ENCODE measurements at places on chromosomes 1 and 21.

DNA sequence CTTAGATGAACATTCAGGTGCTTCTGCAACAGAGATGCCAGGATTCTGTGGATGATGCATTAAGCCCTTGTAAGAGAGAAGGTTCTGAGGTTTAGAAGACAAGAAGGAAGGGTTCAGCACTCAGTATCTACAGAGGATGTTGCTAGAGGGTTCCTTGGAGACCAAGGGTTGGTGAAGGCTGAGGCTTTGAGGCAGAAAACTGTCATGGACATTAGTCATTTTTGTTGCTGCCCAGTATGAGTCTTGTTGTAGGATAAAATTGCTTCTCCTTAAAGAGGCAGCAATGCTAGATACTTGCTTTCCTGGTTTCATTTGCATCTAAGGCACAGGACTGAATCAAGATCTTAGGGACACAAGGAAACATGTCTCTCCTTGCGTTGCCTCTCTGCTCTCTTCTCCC lies 319.4 kb upstream of the NFIA start:
- DNase-seq = no peak

DNA sequence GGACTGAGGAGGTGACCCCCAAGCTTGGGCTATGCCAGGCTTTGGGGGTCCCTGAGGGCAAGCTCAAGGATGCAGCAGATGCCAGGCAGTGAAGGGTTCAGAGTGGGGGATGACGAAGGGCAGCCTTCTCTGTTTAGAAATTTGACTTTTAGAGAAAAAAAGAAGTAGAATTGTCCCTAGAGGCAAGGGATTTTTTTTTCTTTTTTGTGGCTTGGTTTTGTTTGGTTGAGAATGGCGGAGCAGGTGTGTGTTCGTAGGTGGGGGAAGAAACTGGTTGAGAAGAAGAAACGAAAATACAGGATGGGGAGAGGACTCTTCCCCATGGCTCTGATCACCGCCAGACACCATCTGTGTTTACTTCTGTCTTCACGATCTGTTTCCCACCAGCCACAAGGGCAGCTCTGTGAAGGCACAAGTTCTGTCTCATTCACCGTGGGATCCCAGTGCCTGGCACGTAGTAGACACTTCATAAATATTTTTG lies 8.2 kb downstream of the PLA2G5 start:
- no peak for DNase-seq

- DNase-seq = no peak
These were observed 44.8 kb downstream of the OLFML3 start for GRCh38 chr1:114024049-114024448.

GRCh38 chr1:174626031-174627025 lies 178.6 kb downstream of the GPR52 start:
- DNase-seq = no peak

GRCh38 chr1:150764617-150765101 lies 919 bp downstream of the CTSS start:
- no peak for DNase-seq

DNA sequence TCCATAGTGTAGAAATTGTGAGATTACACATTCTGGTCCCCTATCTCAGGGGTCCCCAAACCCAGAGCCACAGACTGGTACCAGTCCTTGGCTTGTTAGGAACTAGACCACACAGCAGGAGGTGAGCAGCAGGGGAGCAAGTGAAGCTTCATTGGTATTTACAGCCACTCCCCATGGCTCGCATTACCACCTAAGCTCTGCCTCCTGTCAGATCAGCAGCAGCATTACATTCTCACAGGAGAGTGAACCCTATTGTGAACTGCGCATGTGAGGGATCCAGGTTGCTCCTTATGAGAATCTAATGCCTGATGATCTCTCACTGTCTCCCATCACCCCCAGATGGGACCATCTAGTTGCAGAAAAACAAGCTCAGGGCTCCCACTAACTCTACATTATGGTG lies 229.7 kb upstream of the IRF2BP2 start:
- no peak for DNase-seq

DNA sequence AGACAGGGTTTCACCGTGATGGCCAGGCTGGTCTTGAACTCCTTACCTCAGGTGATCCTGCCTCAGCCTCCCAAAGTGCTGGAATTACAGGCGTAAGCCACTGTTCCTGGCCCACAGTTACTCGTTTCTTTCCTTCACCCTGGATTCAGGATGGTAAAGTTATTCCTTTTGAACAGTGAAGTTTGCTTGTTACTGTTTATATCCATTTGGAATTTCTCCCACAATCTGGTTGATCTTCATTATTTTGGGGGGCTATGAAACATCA lies 43.0 kb downstream of the WDR4 start:
- no peak for DNase-seq

DNA sequence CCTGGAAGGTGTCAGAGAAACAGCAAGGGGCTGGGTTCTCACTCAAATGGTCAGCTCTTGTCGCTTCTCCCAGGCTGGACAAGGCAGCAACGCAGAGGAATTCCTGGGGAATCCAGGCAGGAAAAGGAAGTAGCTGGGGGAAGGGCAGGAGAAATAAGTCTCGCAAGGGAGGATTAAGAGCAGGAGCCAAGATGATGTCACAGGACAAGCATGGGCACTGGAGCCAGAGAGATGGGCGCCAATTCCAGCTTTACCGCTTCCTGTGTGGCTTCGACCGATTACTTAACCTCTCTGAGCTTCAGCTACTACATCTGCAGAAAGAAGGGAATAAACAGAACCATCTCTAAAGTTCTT lies 70.5 kb downstream of the SSBP3 start:
- no peak for DNase-seq

DNA sequence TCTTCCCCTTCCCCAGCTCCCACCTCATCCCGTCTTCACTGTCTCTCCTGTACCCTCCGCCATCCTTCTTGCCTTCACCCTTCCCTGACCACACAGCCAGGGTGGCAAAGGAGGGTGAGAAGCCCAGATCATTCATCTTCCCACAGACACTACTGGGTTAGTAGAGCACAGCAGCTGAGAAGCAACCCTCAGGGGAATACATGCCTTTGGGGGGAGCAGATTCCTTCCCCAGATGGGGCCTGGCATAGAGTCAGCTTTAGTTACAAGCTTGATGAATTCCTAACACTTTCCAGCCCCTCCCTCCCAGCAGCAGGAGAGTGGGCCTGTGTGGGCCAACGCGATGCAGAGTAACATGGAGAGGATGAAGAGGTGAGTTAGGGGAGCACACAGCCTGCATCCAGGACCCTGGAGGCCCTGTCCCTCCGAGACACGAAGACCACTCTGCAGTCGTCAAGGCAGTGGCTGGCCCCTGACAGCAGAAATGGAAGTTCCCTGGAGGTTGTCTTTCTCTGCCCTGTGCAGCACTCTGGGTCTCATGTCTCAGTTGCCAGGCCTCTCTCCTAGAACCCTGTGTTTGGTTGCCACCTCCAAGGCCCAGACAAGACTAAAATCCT lies 8.8 kb upstream of the BTG2 start:
- no peak for DNase-seq

GRCh38 chr1:200665861-200666260 lies 3.8 kb downstream of the DDX59 start:
- DNase-seq = no peak

GRCh38 chr1:107442551-107442950 lies 301.7 kb downstream of the NTNG1 start:
- DNase-seq = no peak

- no peak for DNase-seq
These were observed 78.5 kb downstream of the PLXNA2 start for GRCh38 chr1:208165659-208166058.

DNA sequence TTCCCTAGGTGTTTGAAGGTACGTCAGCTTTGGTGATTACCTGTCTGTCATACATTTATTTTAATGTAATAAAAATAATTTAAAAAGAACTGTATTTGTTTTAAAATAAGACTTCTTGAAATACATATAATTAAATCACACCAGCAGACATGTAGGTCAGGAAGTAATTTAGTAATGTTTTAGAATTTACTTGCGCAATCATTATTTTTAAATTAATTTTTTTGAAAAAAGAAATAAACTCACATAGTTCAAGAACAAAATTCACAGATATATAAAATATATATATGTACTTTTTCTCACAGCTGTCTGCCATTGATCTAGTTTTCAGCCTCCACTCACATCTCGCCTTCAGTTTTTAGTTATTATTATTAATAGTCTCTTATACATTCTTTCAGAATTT lies 875.9 kb downstream of the TTLL7 start:
- no peak for DNase-seq

- DNase-seq = no peak
These were observed 800 bp upstream of the DNMT3L start for GRCh38 chr21:44262338-44263056.

DNA sequence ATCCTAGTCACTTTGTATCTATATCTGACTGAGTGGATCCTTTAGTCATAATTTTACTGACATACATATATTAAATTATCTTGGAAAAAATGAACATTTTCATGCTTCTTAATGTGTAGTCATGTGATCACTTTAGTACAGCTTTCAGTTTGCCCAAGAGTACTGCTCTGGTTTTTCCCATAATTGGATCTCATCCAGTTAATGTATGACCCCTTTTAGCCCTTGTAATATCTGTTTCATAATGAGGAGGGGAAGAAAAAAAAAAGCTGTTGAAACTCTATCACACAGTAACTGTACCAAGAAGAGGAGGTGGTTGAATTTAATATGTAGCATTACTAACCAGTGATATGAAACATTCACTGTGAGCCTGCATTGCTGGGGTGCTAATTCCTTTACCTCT lies 328.7 kb downstream of the PTPRC start:
- no peak for DNase-seq

GRCh38 chr21:42413093-42413492 lies 9.4 kb downstream of the UBASH3A start:
- no peak for DNase-seq

GRCh38 chr1:150164779-150165178 lies 15.1 kb downstream of the PLEKHO1 start:
- DNase-seq = no peak

GRCh38 chr1:168637350-168637991 lies 61.1 kb downstream of the XCL1 start:
- DNase-seq = peak; percentile 72

- DNase-seq = no peak
These were observed 5.6 kb upstream of the SLC2A1 start for GRCh38 chr1:42964044-42964812.

DNA sequence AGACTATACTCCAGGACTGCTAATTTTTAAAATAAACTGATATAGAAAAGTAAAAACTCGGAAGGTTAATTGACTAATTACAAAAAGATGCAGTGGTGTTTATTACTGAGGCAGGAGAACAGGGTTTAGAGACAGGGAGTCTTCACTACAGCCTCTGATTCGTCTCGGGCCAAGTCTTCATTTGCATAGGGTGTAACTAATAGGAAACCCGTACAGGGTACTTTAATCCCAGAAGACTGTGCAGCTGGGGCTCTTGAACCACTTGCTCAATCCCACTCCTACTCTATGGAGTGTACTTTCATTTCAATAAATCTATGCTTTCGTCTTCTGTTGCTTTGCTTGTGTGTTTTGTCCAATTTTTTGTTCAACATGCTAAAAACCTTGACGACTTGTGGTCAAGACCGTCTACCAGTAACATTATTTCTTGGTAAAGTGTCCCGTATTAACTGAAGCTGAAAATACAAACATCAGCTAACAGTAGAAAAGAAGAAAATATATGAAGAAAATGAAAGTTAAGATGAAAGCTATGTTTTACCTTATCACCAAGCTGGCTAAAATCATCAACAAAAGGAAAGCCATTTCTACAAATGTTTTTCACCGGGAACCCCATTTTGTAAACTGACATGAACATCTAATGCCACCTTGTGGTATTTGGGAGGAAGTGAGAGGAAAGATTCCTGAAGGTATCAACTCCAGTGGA lies 8.0 kb downstream of the SDHB start:
- DNase-seq = peak; percentile 71

DNA sequence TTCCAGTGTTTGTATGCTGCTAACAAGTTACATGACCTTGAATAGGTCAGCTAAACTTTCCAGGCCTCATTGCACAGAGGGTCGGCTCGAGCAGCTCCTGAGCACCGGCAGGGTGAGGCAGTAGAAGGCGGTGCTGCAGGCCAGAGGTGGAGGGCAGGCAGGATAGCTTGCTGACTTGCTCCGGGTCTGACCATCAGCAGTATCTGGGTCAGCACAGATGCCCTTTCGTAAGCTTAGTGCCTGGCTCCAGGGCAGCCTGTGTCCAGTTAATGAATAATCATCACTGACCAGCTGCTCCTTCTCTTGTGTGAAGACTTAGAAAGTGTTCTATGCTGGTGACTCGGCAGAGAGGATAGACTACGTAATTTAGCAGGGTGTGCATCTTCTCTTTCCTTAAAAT lies 6.9 kb downstream of the MAPKAPK2 start:
- DNase-seq = no peak

DNA sequence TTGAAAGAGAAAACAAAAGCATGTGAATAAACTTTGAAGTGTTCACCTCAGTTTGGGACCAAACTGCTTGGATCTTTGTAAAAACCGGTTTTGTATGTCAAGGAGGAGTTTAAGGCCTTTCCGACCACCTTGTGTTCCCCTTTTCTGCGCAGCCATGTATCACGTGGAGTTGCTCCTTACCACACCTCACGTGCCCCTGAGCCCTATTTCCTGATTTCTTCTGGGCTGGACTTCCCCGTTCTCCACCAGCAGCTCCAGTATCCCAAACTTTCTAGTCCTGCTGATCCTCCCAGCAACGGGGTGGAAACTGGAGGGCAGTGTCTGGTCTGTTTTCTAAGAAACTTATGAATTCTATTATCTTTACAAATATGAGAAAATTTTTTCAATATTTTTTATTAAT lies 1.6 kb upstream of the SH3D21 start:
- no peak for DNase-seq

DNA sequence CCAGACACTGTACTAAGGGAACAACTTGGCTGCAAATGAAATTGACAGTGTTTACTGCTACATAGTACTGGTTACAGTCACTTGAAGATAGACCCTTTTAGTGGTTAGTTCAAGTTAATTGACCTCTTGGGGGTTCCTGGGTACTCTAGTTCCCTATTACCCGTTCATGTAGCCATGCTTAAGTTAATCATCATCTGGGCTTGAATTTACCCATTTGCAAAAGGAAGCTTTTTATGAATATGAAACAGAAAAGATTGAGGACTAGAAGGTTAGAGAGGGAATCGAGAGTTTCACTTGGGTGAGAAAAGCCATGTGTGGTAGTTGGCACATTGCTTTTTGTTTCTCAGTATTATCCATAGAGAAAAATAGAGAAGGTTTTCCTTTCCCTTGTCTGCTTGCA lies 2.7 kb downstream of the MIA3 start:
- DNase-seq = no peak

GRCh38 chr1:83769594-83770318 lies 229.2 kb downstream of the TTLL7 start:
- peak; percentile 65 for DNase-seq

GRCh38 chr1:18739897-18740296 lies 109.3 kb downstream of the PAX7 start:
- no peak for DNase-seq

Data from NCI-H446 (cell line).